ENCODE measurements at places on chromosomes 6 and 20.

- DNase-seq = no peak
These were observed 116.6 kb downstream of the MRPL14 start for GRCh38 chr6:44010411-44011349.

DNA sequence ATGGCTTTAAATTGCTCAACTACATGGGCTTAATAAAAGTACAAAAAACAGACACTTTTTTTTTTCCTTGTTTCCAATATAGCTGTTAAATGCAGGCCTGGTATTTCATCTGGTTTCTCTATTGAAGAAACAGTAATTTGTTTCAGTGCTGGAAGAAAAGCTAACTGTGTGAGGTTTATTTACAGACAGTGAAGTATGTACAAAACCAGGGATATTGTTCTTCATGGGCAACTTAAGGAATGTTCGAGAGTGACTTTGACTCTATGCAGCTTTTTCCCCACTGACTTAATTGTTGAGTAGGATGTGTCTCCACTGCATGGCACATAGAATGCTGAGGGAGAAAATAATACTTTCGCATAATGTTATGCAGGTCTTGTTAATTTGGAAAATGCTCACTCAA, 31.0 kb upstream of the PRL start:
- no peak for DNase-seq

- peak; percentile 22 for DNase-seq
These were observed 2.4 kb upstream of the DBNDD2 start for GRCh38 chr20:45405571-45406259.

- no peak for DNase-seq
These were observed 101.7 kb upstream of the FOXA2 start for GRCh38 chr20:22686097-22686496.

- DNase-seq = no peak
These were observed 21.4 kb upstream of the PAQR8 start for GRCh38 chr6:52340603-52340880.

GRCh38 chr20:8152847-8153246, 20.8 kb downstream of the PLCB1 start:
- no peak for DNase-seq
